Kasumi-1 (cell line): ENCODE measurements at places on chromosomes 2 and 18.
A peak's percentile ranks its signal among the peaks of the same experiment; 100 is the strongest.

- no peak for DNase-seq
Observed at GRCh38 chr2:205786976-205787375, 104.7 kb downstream of the NRP2 start.

DNA sequence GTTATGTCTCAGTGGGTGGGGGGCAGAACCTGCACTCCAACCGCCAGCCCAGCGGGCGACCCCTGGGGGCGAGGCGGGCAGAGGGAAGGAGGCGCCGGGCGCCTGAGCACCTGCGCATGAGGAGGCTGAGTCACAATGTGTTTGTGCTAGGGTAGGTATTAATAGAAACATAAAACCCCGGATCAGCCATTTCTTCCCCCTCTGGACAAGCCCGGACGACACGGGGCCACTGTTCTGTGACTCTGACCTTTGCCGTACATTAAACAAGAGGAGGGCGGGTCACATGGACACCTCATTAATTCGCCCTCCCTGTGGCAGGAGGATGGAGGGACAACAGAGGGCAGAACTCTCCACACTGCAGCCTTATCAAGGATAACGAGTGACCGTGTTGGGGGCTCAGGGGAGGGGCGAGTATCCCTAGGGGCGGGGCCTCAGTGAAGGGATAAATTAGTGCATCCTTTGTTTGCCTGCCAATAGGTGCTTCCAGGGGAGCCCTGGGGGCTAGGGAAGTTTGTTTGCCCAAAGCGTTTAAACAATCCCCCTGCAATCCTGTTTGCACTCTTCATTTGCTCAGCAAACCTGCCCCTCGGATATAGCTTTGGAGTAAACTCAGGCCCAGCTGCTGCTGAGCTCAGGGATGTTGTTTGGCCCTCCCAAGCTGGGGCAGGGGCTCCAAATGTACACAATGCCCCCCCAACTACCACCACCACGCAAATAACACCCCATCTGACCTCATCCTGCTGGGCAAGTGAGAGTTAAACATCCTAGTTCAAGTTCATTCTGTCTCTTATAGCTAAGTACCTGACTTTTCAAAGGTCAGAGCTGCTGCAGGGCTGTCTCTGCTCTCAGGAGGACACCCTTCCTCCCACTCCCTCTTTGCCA is 171.2 kb upstream of the GLI2 start:
- no peak for DNase-seq

- no peak for DNase-seq
Observed at GRCh38 chr18:24315170-24315569, 82.5 kb downstream of the OSBPL1A start.

DNA sequence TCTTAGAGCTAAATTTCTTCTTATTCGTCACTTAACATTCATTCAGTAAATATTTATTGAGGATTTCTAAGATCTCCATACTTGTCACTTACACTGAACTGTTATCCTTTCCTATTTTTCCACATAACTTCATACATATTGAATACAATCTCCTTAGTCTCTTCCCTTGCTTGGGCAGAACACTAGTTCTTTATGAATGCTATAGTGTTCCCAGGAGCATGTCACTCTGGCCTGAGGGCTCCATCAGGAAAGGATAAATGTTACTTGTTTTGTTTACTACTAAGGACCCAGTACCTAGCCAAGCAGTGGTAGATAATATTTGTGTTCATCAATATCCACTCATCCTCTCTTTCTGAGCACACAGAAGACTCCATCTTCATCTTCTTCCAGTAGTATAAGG is 544.7 kb downstream of the ZEB2 start:
- no peak for DNase-seq

- no peak for DNase-seq
Observed at GRCh38 chr2:55838653-55839052, 84.9 kb downstream of the EFEMP1 start.

DNA sequence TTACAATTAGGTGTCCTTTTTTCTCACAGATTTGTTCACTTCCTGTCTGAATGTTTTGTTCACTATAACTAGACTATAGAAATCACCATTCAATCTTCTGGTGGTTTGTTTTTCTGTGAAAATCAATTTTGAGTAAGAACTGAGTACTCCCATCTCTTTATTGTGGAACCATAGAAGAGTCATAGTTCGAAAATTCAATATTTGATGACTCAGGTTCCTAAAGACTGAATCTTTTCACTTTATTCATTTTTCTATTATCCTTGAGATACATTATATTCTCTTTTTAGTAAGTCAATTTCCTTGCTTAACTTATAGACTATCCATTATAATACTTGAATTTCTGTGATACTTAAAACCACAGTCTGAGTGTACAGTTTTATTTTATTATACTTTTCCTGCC is 49.3 kb upstream of the KCNH7 start:
- no peak for DNase-seq

- no peak for DNase-seq
Observed at GRCh38 chr2:126449677-126450076, 206.3 kb upstream of the GYPC start.

DNA sequence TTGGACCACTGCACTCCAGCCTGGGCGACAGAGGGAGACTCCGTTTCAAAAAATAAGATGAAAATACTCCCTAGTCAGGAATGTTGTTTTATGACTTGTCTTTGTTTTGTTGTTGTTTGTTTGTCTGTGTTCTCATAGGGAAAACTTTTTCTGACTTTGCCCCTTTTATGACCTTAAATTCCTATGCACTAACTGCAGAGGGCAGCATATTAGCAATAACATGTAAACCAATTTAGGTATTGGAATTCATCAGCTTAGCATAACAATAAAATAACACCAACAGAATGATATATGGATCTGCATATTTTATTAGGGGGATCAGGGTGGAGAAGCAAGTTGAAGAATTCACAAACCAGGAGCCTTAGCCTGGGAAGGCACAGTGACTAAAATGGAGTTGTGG is 631.5 kb downstream of the SUCLG1 start:
- peak; percentile 13 for DNase-seq

DNA sequence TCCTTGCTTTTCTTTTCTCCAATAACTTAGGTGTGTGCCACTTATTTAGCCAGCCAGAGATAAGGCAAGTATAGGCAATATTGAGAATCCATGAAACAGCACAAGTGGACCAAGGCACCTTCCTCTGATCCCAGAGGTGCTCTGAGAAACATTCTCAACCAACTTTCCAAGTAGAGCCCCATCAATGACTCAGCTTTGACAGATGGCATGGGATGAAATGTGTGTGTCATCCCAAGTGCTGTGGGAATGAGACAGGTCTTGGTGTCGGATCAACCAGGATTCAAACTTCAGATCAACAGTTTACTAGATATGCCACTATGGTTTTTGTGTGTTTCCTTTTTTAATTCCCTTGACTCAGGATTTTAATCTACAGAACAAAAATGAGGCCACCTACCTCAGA is 164.0 kb downstream of the GRB14 start:
- no peak for DNase-seq

DNA sequence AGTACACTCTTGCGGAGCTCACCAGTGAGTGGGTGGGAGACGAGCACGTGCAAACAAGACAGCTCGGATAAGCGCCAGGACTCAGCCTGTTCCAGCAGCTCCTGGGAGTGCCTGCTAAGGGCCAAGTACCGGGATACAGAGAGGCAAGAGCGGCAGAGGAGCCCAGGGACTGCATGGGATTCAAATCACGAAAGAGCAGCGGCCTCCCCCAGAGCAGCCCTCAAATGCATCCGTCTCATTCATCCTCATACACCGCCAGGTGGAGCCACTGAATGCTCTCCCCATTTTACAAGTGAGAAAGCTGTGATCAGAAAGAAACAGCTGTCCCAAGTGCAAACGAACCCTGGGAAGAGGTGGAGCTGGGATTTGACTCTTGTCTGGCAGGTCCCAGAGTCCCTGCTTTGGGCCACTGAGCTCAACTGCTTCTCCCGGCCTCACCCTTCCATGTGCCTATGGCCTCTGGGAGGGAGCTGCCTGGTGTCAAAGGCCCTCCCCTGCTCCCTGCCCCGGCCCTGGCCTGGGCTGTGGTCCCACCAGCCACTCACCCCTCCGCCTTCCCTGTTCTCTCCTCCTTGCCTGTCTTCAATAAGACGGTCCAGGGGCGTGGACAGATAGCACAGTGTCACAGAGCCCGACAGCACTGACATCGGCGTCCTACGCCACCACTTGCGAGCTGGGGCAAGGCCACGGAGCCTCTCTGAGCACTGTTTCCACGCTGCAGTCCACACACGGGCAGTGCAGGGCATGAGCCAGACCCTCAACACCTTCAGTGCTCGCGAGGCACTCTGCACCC is 72.8 kb upstream of the TAF1B start:
- peak; percentile 72 for DNase-seq

DNA sequence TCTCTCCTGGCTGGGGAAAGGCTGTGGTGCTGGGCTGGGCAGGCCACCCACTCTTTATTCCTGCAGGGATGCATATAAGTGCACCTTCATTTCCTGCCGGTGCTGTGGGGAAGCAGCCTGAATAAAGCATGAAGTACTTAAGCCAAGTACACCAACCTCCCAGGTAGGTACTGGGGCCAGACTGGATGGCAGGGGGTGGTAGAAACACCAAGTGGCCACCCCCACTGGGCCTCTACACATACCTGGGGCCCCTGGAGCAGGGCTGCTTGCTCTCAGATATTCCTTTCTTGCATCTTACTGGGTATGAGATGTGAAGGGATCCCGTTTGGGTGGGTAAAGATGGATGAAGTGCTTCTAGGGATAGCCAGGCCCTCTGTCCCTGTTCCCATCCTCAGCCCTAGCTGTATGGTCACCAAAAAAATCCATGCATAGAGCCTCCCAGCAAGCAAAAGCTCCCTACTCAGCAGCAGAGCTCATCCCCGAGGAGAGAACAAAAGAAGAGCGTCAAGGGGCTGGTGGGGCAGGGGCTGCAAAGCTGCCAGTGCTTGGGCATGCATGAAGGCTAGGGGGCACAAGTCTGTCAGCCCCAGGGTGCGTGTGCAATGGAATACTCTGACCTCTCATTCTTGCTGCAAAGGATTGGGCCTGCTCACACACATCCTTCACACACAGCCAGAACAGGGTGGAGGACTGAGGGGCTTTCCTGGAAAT is 22.0 kb downstream of the CCT7 start:
- DNase-seq = no peak

DNA sequence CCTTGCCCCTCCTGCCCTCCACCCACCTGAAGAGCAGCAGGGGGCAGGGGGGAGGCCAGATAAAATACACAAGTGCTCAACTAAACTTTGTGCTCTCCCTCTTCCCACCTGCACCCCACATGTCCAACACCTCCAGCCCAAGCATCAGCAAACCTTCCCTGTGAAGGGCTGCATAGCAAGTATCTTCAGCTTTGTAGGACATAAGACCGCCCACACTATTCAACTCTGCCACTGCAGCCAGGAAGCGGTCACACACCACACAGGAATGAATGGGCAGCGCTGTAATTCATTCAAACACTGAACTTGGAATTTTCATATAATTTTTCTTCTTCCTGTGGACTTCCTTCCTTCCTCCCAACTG is 27.5 kb downstream of the TFCP2L1 start:
- no peak for DNase-seq

DNA sequence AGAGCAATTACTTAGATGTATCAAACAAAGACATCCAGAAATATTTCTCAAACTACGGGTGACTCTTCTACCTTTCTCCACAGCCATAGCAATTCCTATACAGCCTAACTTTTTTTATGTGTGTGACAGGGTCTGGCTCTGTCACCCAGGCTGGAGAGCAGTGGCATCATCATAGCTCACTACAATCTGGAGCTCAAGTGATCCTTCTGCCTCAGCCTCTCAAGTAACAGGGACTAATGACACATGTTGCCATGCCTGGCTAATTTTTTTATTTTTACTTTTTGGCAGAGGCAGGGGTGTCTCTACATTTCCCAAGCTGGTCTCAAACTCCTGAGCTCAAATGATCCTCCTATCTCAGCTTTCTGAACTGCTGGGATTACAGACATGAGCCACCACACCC is 328.9 kb upstream of the NT5C1B start:
- DNase-seq = no peak

DNA sequence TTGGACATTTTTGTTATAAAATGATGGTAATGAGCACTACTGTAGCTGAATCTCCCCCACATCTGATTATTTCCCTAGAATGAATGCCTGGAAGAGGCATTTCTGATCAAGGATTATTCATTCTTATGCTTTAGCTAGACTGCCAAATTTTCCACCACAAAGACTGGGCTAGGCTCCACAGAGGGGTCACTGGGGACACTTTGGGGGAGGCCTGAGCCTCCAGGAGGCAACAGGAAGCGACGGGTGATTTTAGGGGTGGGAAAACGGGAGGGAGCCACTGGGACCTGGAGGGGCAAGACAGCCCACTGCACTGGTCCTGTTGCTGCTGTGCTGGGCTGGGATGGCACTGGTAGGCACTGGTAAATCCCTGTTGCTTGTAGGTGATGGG is 2.4 kb upstream of the ASB1 start:
- DNase-seq = no peak

- no peak for DNase-seq
Observed at GRCh38 chr2:40279001-40279400, 172.9 kb downstream of the SLC8A1 start.

- no peak for DNase-seq
Observed at GRCh38 chr2:14826518-14826917, 194.0 kb downstream of the LRATD1 start.

DNA sequence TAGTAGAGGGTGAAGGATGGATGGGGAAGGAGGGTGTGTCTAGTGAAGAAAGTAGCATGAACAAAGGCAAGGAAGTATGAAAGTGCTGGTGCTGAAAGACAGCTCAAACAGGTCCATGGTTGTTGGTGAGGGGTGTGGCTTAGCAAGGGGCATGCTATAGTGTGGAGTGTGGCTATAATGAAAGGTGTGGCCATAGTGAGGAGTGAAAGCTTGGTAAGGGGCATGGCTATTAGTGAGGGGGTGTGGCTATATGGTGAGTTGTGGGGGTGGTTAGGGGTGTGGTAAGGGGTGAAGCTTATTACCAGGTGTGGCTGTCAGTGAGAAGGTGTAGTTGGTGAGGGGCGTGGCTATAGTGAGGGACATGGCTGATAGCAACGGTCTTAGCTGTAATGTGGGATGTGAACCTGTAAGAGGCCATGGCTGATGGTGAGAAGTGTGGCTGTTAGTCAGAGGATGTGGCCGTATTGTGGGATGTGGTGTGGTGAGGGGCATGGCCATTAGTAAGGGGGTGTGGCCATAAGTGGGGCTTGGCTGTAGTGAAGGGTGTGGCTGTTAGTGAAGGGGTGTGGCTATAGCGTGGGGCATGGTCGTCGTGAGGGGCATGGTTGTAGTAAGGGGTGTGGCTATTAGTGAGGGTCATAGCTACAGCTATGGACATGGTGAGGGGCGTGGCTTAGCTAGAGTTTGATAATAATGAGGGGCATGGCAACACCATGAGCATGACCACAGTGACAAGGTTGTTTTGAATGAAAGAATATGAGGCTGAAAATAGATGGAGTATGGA is 549.6 kb downstream of the FBXO15 start:
- DNase-seq = no peak

GRCh38 chr18:76496194-76496890 is 1.3 kb upstream of the ZNF516 start:
- peak; percentile 73 for DNase-seq

- DNase-seq = no peak
Observed at GRCh38 chr2:201980389-201980821, 53.2 kb upstream of the FZD7 start.

- no peak for DNase-seq
Observed at GRCh38 chr2:72524071-72524470, 301.8 kb downstream of the EXOC6B start.
